ENCODE measurements at places on chromosomes 16 and 17.
A peak's percentile ranks its signal among the peaks of the same experiment; 100 is the strongest.

- no peak for DNase-seq
These were observed 354 bp upstream of the ESRP2 start for GRCh38 chr16:68236137-68236825.

DNA sequence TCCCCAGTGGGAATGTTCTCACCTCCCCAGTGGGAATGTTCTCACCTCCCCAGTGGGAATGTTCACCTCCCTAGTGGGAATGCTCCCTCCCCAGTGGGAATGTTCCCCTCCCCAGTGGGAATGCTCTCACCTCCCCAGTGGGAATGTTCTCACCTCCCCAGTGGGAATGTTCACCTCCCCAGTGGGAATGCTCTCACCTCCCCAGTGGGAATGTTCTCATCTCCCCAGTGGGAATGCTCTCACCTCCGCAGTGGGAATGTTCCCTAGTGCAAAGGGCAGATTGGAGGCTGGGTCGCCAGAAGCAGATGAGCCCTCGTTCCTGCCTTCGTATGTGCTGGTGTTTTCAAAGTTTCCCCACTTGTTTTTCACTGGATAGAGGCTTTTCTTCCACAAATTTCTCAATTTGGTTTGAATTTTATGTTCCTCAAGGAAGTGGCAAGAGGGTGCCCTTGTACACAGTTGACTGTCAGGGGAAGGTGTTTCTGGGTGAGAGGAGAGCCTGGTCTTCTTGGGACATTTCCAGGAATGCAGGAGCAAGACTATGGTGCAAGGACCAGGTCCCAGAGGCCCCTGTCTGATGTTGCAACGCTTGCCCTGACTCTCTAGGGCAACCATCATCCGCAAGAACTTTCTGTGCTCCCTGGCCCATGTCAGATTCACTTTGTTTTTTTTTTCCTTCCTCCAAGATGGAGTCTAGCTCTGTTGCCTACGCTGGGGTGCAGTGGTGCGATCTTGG is 34.0 kb downstream of the TRARG1 start:
- DNase-seq, result no peak

- DNase-seq, result no peak
These were observed 49.1 kb downstream of the STAT5A start for GRCh38 chr17:42337442-42337841.

DNA sequence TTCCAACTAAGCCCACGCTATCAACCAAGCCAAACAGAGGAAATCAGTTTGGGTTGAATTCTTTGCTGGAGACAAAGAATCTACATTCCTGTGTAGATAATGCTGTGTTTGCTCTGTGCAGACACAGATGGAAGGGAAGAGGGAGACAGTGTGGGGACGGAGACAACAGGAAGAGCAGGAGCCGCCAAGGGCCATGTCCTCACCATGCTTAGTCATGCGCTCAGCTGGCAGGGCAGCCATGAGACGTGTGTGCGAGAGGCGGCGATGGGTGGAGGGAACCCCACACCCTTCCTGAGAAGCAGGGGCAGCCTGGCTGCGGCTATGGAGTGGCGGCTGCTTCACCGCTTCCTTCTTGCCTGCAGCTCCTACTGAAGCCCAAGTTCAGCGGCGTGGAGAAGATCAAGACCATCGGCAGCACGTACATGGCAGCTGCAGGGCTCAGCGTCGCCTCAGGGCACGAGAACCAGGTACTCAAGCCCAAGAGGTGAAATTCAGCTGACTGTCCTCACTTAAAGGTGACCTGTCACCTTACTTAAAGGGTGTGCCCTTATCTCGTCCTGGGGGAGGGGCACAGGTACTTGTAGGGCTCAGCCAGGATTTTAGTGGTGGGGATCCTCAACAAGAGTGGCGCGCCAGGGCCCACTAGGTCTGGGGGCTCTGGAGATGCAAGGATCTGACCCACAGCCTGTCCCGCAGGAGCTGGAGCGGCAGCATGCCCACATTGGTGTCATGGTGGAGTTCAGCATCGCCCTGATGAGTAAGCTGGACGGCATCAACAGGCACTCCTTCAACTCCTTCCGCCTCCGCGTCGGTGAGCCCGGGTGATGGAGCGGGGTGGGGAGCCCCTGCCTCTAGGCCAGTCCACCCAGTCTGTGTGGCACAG is 47.5 kb downstream of the ADCY7 start:
- DNase-seq, result peak; percentile 28

GRCh38 chr17:3385869-3386816 is at the start of gene OR3A2:
OR3A2 (minus strand) TSS chr17:3386308.
- no peak for DNase-seq

All from HT1080 (cell line).